Hematopoietic multipotent progenitor cell treated with erythropoietin and hydrocortisone succinate and interleukin-3 and kit ligand, for 8 days (in vitro differentiated cells): ENCODE measurements at places on chromosomes 2 and 18.

GRCh38 chr2:60098996-60099395 lies 454.5 kb downstream of the BCL11A start:
- no peak for DNase-seq

DNA sequence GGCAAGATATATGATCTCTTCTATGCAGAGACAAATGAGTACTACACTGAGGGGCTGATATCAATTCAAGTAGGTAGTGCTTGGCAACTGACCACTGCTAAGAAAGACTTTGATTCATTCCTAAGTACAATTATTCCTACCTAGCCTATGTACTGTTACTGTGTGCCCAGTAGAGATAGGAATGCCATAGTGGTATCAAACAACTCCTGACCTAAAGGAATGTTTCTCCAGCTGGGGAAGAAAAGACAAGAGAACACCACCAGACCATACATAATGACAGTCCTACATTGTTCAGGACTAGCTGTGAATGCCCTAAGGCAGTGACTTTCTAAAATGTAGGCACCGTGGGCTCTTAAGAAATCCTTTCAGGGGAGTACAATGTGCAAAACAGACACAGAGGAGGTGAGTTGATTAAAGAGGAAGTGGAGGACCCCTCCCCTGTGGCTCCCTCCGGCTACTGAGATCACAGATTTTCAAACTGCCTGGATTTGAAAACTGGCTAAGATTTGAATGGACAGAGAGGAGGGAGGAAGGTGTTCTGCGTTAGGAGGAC lies 89.1 kb downstream of the ANTXR1 start:
- no peak for DNase-seq

DNA sequence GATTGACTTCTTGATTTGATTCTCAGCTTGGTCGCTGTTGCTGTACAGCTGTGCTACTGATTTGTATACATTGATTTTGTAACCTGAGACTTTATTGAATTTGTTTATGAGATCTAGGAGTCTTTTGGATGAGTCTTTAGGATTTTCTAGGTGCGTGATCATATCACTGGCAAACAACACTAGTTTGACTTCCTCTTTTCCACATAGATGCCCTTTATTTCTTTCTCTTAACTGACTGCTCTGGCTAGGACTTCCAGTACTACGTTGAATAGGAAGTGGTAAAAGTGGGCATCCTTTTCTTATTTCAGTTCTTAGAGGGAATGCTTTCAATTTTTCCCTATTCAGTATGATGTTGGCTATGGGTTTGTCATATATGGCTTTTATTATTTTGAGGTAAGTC lies 101.3 kb downstream of the OSBPL1A start:
- no peak for DNase-seq

DNA sequence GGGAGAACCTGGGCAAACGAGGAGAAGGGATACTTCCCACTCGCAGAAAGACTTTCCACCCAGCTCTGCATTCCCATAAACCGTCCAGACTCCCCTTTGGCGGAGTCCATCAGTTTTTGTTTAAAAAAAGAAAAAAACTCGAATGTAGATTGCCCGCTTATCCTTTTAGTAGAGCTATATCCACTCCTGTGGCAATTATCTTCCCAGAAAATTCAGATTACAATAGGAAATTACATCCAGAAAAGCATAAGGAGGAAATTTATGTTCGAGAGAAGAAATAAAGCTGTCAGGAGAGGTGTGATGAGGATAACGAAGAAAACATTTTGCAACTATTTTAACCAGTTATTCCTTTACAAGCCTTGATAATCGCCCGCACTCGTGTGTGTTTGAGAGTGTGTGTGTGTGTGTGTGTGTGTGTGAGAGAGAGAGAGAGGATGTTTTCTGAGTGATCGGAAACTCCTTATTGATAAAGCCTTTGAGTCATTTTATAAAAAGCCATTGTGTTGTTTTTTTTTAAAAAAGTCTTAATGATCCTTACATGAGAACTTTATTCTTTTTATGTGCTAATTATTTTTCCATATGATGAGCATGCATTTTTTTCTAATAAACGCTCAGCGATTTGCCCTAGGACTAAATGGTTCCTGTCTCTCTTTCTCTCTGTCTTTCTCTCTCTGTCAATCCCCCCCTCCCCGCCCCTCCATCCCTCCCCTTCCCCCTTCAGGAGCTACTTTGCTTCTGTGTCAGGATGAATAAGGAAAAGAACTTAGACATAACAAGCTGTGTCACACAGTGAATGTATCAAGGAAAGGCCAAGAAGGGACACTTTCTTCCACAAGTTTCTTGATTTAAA lies 1.1 kb upstream of the PPP3R1 start:
- DNase-seq = peak; percentile 71
